ENCODE measurements at places on chromosomes 6 and 20.
A peak's percentile ranks its signal among the peaks of the same experiment; 100 is the strongest.

DNA sequence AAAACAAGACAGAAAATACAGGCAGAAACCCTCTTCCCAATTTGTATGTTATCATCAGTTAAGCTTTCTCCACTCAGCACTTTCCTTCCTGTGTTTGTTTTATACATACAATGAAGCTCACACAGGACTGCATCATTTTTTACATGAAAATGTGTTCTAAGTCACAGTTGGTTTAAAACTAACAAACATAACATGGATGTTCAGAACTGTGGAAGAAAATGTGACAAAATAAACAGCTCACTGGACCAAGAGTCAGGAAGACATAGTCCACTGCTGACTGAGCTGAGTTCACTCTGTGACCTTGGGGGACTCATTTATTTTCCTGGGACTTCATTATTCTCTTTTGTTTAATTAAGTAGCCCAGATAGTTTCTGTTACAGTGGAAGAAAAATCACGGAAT lies 331.5 kb downstream of the SYNE1 start:
- no peak for DNase-seq

GRCh38 chr6:27837625-27838057 lies 74.6 kb downstream of the OR2B2 start:
- DNase-seq, result peak; percentile 69

DNA sequence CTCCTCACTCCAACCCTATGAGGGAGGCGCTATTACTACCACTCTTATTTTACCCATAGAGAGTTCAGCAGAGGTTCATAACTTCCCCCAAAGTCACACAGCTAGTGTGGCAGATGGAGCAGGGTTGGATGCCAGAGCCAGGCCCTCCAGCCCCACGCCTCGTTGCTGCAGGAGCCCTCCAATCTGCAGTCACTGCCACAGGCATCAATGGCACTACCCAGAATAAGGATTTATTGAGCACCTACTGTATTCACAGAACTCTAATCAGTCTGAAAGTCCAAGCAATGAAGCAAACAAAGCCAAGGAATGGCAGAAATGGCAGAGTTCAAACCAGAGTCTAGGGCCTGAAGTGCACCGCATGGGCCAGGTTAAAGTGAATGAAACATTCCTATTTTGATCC lies 144.9 kb downstream of the LPA start:
- no peak for DNase-seq

DNA sequence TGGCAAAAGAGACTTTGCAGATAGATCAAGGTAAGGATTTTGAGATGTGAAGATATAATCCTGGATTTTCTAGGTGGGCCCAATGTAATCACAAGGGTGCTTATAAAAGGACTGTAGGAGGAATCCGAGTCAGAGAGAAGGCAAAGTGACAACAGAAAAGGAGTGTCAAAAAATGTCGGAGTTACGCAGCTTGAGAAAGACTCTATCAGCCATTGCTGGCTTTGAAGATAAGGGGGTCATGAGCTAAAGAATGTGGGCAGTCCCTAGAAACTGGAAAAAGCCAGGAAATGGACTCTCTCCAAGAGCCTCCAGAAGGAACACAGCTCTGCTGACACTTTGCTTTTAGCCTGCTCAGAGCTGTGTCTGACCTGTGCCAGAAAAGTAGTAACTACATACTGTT lies 8.7 kb upstream of the RWDD1 start:
- DNase-seq, result no peak

DNA sequence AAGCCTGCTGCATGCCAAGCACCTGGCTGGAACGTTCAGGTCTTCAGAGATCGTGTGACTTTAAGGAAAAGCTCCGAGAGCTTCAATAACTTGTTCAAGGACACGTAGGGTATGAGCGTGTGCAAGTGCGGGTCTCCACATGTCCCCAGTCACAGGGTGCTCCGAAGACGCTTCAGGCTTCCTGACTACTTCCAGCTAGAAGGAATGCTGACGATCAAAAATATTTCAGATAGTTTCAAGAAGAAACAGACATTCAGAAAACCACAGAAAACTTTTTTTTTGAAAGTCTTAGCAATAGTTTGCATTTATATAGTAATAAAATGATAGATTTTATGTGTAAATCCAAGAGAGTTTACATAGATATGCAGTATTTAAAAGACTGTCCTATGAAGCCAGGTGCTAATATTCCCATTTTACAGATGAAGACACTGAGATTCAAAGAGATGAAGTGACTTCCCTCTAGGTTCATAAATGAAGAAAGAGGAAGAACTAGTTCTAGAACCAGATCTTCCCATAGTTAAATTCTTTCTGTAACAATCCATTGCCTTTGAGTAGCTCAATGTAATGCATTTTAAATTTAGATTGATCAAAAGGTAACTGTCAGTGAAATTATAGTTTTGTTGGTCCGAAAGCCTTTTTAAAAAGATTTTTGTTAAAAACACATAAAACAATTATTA lies 247.6 kb downstream of the MYLK4 start:
- DNase-seq, result no peak

GRCh38 chr6:35359744-35360348 lies 17.5 kb downstream of the PPARD start:
- no peak for DNase-seq

- DNase-seq, result no peak
These were observed 36.6 kb upstream of the ADTRP start for GRCh38 chr6:11815231-11815630.

DNA sequence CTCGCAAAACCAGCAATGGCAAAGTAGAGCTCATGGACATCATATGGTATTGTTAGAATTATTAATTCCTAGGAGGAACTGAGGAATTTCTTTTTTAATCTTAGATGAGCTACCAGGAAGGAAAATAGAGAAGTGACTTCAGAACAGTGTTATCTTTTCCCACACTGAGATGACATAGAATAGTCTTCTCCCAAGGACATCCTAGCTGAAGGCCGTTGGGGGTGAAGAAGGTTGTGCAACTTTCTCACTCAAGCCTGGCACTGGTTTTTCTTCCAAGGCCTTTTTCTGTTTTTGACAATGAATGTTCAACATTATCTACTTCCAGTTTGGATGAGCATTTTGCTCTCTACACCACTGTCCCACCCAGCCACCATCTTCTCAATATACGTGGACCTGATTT lies 35.8 kb upstream of the MAS1 start:
- no peak for DNase-seq

DNA sequence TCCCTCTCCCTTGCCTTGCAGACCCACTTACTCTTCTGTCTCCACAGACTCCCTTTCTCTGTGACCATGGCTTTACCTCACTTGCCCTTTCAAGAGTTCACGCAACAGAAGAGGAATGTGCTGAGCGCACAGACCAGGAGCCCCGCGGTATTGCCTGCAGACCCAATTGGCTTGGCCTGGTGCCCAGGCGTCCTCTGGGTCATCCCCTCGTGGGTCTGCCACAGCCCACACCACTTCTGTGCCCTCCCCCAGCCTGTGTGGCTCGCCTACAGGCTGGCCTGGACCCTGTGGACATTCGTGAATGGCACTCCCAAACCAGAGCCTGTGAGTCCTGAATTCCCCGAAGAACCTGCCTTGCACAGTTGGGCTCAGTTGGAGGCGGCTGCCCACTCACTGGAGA lies 15.3 kb upstream of the NINL start:
- no peak for DNase-seq

- no peak for DNase-seq
These were observed 60.2 kb downstream of the SLC22A23 start for GRCh38 chr6:3396503-3397180.

DNA sequence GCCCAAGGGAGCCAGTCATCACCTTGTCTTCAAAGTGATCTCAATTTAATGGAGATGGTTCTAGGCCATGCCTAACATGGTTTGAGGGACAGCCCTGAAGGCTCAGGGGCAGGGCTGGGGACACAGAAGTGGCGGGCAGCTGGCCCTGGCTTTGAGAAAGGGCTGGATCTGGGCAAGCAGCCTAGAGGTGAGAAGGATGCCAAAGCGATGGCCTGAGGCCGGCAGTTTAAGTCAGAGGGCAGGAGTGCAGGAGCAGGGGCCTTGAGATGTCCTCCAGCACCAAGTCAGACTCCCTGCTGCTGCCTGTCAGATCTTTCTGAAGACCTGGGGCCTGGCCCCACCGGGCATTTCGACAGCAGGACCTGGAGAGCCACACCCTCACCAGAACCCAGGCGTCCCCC lies 28.4 kb upstream of the APMAP start:
- DNase-seq, result no peak

GRCh38 chr6:149766156-149766769 lies 16.7 kb downstream of the PCMT1 start:
- DNase-seq, result no peak

- DNase-seq, result no peak
These were observed 88.3 kb downstream of the JPH2 start for GRCh38 chr20:44098657-44099056.

DNA sequence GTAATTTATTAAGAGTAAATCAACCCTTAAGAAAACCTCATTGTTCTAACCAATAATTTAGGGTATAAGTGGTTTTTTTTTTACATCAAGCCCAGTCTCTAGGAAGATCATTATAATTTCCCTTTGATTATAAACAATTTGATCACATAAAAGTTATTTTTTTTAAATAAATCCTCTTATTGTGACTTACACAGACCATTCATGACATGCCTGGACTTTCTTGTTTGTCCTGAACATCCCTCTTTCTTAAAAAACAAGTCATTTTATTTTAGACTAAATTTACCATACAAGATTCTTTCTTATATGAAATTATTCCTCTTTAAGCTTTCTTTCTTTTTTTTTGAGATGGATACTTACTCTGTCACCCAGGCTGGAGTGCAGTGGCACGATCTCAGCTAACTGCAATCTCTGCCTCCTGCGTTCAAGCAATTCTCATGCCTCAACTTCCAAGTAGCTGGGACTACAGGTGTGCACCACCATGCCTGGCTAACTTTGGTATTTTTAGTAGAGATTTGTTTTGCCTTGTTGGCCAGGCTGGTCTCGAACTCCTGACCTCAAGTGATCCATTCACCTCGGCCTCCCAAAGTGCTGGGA lies 53.6 kb upstream of the AGPAT4 start:
- no peak for DNase-seq

DNA sequence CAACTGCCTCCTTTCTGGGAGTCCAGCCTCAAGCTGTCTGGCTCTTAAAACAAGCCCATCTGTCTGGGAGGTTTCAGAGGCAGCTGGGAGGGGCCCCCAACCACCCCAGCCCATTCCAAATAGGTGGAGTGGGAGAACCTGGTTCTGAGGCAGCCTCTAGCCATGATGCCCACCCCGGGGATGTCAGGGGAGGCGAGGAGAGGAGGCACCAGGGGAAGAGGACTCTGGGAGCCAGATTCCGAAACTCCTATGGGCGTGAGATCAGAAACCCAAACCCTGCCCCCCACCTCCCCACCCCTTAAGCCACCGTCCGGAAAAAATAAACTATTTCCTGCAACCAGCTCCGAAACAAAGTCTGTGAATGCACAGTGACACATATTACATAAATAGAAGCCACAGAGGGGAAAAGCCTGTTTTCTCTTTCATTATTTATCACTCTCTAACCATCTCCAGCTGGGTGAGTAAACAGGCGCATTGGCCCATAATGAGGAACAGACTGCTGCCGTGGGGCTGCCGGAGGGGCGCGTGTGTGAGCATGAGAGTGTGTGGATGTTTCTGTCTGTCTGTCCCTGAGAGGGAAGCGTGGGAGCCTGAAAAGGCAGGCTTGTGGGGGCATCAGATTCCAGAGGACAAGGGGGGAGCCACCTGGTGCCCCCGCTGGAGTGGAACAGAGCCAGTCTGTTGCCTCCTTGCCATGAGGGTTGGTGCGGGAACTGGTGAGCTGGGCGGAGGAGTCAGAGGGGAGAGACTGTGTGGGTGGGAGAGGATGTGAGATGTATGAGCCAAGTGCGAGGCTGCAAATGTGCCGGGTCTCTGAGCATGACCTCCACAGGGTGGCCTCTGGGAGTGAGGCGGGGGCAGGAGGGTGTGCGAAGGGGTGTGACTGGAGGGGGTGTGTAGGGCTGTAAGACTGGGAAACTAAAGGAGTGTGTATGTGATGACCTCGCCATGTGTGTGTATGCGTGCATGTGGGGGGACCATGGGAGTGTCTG lies 14.3 kb upstream of the FOXP4 start:
- peak; percentile 64 for DNase-seq

- DNase-seq, result no peak
These were observed 40.9 kb downstream of the NKX2-4 start for GRCh38 chr20:21356386-21356785.

- DNase-seq, result peak; percentile 48
These were observed 128.8 kb downstream of the SOBP start for GRCh38 chr6:107618672-107619071.

GRCh38 chr20:1396702-1397101 lies 3.8 kb upstream of the FKBP1A start:
- no peak for DNase-seq

DNA sequence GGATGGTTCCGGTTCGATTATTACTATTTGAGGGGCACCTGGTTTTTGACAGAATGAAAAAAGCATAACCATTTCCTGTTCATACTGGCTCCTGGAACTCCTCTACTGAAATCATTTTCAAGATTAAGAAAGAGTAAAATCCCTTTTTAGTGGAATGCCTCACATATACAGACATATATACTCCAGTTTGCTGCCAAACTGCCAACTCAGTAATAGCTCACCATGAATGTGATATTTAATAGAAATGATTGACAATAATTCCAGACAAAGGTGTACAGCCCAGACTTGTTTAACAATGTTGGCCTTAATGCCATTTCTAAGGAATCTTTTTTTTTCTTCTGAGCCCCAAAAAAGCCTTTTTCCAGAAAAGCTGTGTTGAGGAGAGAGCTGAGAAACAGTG lies 93.1 kb downstream of the JAG1 start:
- DNase-seq, result no peak

- DNase-seq, result no peak
These were observed 200.5 kb upstream of the POU3F2 start for GRCh38 chr6:98633886-98634285.

DNA sequence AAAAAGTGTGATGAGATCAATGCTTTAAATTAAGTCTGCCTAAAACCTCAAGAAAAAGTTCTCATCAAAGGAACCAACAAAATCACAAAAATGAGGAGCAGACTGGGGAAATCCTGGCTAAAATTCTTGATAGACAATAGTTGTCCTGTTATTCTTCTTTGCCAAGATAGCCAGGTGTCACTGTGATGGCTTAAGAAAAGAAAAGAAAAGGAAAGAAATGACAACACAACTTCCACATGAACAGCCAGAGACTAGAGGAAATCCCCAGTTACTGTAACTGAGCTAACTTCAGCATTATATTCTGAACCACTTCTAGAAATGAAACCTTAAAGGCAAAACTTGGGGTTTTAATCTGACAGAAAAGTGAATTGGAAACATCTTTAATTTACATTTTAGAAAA lies 129.6 kb downstream of the CD24 start:
- no peak for DNase-seq

GRCh38 chr6:170018422-170018935 lies 267.1 kb downstream of the ERMARD start:
- DNase-seq, result no peak

DNA sequence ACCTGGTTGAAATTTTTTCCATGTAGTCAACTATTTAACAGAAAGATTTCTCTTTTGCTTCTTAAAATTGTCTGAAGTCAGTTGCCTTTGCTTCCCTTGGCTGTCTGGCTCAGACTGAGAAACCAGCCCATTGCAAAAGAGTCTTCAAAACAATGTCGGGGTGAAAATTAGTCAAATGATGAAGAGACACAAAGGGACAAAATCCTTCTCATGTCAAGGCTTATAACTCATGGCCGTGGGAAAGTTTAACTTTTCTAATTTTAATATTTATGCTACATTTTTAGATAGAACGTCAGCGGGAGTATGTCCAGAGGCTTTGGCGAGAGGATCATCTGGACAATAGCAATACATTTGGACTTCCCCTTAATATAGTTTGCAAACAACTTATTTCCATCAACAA lies 127.2 kb downstream of the CD164 start:
- DNase-seq, result no peak

All from CD4-positive, alpha-beta memory T cell (primary cell).